ENCODE measurements at places on chromosomes 16 and 17.

- no peak for DNase-seq
These were observed 131.3 kb downstream of the NLK start for GRCh38 chr17:28173801-28174200.

GRCh38 chr16:65888201-65888600 lies 478.3 kb upstream of the CDH5 start:
- DNase-seq = no peak

DNA sequence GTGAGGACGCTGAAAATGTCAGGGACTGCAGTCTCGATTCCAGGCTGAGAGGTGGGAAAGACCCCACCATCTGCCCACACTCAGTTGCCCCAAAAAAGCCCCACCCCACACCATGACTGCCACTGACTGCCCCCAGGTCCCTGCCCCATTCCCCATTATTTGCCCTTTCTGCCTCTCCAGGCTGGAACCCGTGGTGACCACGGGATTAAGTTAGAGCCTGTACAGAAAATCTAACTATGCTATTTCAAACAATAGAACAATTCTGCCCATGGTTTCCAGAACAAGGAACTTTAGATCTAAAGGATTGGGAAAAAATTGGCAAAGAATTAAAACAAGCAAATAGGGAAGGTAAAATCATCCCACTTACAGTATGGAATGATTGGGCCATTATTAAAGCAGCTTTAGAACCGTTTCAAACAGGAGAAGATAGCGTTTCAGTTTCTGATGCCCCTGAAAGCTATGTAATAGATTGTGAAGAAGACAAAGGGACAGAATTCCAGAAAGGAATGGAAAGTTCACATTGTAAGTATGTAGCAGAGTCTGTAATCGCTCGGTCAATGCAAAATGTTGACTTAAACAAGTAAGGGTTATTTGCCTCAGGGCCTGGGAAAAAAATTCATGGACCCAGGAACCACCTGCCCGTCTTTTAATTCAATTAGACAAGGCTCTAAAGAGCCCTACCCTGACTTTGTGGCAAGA lies 14.4 kb downstream of the FLYWCH1 start:
- no peak for DNase-seq

DNA sequence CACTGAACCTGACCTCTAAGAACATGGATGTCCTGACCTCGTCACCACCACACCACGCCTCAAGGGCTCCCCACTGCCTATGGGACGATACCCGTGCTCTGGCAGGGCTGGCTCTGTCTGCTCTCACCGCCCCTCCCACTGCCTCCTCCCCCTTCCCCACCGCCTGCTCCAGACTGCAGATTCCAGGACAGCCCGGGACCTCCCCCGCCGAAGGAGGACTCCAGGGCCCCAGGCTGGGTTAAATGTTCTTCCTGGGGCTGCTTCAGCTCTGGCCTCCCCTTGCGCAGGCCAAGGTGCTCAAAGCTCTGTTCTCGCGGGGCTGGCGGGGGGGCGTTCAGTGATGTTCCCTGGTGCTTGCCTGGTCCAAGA lies 3.1 kb downstream of the NPW start:
- no peak for DNase-seq

DNA sequence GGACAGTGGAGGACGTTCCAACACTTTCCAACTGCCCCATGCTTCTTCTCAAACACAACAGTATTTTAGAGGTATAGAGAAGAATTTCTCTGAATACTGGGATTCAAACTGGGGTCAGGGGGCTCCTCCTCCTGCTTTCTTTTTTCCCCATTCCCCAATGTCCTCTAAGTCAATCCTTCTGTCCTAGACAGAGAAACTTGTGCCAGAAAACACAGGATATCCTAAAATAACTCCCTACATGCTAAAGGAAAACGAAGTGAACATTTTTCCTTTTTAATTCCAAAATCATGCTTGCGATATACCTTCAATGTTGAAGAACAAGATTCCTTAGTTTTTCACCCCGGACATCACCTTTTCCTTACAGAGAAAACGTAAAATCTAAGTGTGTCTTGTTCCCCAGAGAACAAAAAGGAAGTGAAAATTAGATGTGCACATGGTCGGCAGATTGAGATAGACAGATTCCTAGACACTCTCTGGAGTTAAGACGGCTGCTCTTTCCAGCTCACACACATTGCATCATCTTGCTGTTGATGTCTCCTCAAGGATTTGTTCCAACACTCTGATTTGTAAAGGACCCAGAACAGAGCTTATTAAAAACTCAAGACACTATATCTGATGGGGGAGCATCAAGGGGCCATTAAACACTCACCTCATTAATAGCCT lies 228.2 kb downstream of the GRIN2A start:
- DNase-seq = no peak

DNA sequence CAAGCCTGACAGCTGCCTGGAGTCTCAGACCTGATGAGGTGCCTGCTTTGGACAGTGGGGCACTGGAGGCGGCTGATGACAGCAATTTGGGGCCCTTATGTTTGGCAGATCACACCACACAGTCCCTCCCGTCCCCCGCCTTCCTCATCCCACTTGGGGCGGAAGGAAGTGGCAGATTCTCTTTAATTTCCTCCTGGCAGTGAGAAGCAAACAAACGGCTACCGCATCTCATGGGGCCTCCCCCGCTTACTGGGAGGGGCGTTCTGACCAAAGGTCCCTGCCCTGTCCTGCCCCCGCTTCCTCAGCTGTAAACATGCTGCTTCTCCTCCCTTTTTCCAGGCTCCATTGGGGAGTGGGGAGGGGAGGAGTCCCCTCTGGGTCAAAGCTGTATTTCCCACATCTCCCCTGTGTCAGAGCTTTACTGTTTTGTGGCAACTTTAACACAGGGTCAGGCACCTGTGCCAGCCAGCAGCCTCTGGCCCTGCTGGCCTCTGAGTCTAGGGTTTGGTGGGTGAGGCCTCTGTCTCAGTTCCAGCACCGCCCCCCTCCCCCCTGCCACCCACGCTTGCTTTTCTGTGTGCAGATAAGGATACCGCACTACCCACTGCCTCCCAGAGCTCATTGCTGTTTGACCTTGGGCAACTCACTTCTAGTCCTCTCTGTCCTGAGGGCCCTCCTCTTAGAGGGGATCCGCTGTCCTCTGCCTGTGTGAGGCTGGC lies 5.4 kb upstream of the NFATC3 start:
- DNase-seq = no peak

DNA sequence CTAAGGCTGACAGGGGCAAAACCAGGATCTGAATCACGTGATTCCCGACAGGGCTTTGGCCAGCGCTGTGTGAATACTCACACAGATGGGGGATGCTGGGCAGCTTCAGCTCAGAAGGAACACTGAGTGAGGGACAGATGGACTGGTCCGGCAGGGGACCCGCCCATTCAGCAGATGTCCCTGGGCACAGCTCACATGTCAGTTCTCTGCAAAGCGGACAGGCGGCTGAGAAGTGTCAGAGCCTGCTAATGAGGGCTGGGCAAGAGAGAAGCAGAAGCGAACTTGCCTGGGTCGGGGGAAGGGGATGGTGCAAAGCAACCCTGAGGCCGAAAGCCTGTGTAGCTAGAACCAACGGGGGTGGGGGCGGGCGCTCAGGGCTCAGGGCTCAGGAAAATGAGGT lies 11.9 kb upstream of the GLIS2 start:
- no peak for DNase-seq

- DNase-seq = no peak
These were observed 21.4 kb upstream of the RNPS1 start for GRCh38 chr16:2289282-2289681.

- no peak for DNase-seq
These were observed 30.2 kb upstream of the ENPP7 start for GRCh38 chr17:79700592-79700991.

DNA sequence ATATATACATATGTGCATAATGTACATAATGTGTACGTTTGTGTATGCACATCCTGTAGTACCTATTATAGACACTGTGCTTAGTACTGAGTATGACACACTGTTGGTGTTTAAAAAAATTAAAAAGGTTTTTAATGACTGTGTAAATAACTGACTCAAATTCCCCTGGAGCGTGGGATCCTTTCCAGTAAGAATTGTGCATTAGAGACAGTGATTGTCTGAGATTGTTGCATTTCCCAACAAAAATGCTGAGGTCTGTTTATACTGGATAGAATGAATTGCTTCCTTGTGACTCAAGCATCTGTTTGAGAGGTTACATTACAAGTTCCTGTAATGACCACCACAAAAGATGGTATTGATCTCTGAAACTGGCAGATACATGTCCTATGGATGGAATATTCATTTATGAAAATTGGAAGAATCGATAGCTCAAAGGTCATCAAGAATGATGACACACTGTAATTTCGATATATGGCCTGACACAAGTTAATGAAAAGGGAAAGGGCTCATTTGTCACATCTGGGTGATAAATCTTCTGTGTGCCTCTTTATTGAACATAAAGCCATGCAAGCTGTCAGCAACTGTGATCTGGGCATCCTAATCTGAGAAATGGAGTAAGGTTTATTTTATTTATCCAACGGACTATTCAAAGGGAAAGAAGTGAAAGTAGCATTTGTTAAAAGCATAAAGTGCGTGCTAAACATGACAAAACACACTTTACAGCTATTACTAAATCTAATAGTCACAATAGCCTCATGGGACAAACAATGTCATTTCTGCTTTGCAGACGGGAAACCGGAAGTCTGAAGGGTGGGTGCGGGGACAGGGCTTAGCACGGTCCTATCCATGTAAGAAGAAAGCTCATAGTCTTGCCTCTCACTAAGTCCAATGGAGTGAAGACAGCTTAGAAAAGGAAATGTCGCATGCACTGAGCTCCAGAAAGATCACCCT lies 228.8 kb downstream of the CDH11 start:
- DNase-seq = peak; percentile 97

DNA sequence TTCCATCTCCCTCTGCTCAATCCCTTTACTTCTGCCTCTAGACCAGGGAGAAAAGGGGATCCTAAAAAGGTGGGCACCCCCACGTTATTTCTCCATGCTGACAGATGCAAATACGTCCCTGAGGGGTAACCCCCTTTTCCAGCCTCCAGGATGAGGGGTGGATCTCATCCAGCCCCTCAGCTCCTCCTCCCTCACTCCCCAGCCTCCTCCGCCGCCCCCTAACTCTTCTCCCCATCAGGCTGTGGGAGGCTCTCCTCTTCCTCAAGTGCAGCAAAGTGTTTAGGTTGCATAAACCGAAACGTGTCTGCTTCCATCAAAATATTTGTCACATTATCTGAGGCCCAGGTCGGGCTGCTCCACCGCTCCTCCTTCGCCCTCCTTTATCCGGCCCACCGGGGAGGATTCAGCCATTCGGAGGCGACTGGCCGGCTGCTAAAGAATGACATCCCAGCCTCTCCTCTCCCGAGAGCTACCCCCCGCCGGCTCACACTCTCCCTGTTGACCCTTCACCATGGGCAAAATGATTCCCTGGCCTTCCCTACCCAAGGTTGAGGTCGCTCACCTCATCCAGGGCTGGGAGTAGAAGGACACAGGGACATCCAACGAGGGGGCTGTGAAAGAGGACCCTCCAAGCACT lies 1.2 kb upstream of the C1QL1 start:
- no peak for DNase-seq

GRCh38 chr17:64709481-64709880 lies 47.4 kb upstream of the SMURF2 start:
- no peak for DNase-seq

DNA sequence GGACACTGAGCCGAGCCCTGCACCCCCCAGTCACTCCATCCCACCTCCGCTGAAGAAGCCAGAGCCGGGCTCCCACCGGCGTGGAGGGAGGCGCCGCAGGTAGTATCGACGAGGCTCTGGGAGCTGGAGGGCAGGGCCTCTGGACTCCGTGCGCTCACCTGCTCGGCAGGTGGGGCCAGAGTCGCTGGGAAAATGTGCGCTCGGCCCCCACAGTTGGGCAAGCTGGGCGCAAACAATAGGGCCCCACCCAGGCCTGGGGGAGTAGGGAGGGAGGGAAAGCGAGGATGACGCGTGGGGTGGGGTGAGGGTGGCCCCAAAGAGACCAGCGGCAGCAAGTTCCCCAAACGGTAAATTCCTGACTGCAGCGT lies 668 bp downstream of the JUP start:
- DNase-seq = peak; percentile 75

- DNase-seq = no peak
These were observed 87.9 kb downstream of the C16orf78 start for GRCh38 chr16:49461517-49461951.

DNA sequence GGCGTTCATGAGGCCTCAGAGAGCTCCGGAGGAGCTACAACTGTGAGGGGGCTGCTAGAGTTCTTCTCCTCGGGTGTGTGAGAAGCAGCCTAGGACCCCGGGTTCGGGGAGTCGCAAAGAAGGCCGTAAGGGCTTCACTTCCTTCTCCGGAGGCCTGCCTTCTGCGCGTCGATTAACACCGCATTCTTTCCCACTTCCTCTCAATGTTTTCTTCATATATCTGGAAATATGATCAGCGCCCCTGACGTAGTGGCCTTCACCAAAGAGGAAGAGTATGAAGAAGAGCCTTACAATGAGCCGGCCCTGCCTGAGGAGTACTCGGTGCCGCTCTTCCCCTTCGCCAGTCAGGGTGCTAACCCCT lies 449 bp downstream of the SMCR8 start:
- no peak for DNase-seq

- DNase-seq = no peak
These were observed 33.1 kb downstream of the NECAB2 start for GRCh38 chr16:84000989-84001642.

DNA sequence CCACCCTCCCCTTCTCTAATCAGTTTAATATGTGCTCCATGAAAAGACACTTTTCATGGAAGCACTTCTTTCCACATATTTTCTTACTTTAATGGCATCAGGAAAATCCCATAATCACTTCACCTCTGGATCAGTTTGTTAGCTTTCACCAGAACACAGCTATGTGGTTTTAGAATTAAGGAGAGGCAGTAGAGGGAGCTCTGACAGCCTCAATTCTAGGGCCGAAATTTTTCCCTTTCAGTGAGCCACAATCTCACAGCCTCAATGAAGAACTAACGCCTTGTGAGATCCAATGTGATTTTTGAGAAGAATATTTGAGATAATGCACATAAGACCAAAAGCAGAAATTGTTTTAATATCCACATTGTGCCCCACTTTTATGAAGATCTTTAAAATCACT lies 1494.0 kb upstream of the CDH8 start:
- no peak for DNase-seq

GRCh38 chr16:11049396-11050059 lies 105.2 kb downstream of the CLEC16A start:
- peak; percentile 32 for DNase-seq

DNA sequence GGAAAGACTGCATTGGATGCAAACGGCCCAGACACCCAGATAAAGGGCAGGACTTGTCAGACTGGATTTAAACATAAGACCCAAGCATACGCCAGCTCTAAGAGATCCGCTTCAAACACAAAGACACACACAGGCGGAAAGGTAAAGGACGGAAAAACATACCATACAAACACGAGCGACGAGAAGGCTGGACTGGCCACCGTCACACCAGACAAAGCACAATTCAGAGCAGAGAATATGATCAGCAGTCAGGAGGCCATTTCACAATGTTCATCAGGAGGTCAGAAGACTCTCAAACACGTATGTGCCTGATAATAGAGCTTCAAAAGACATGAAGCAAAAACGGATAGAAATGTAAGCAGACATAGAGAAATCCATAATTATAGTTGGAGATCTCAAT lies 84.9 kb upstream of the GNG13 start:
- DNase-seq = no peak

Measured in bronchial epithelial cell (primary cell).